ENCODE measurements at places on chromosomes 13 and 19.

GRCh38 chr19:50676625-50677197 lies 27.5 kb downstream of the C19orf81 start:
- DNase-seq = no peak

- no peak for DNase-seq
These were observed 586.4 kb downstream of the LMO7 start for GRCh38 chr13:76222511-76222910.

GRCh38 chr13:30033681-30034457 lies 183.5 kb upstream of the UBL3 start:
- no peak for DNase-seq

GRCh38 chr13:74062933-74063332 lies 71.3 kb downstream of the KLF12 start:
- DNase-seq = no peak

DNA sequence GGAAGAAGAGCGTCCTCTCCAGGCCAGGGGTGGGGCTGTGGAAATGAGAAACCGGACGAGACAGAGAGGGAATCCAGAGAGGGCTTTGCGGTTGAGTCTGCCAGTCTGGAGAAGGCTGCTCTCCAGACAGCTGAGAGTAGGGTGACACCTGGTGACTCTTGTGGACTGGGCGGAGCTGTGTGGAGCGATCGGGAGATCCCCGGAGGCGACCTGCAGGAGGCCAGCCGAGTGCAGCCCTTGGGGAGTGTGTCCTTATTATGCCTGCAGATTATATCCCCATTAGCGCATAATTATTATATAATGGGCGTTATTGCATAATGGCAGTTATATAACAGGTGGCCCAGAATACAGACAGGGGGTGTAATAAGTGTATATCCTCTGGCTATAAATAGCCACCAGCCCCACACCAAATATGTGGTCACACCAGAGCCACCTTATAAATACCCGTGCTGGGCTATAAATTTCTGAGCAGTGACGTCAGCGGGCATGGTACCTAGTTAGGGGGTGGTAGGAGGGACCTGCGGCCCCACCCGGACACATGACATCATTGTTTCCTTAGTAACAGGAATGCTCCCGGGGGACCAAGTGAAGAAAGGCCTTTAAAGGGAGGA lies 41.2 kb downstream of the NFIX start:
- DNase-seq = no peak

DNA sequence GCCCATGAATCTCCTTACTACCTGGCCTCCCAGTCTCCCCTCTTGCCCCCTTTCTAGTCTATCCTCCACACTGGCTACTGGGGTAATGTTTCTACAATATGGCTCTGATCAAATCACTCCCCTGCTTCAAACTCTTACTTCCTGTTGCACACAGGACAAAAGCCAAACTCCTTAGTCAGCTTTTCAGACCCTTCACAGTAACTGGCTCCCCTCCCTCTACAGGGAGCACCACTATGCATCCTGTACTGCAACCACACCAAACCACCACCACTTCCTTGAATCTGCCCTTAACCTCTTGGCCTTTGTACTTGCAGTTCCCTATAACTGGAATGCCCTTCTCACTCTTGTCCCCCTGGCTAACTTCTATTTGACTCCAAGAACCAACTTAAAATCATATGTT lies 32.2 kb downstream of the DEDD2 start:
- DNase-seq = no peak

- DNase-seq = peak; percentile 68
These were observed 11.5 kb downstream of the APLP1 start for GRCh38 chr19:35879770-35880317.

DNA sequence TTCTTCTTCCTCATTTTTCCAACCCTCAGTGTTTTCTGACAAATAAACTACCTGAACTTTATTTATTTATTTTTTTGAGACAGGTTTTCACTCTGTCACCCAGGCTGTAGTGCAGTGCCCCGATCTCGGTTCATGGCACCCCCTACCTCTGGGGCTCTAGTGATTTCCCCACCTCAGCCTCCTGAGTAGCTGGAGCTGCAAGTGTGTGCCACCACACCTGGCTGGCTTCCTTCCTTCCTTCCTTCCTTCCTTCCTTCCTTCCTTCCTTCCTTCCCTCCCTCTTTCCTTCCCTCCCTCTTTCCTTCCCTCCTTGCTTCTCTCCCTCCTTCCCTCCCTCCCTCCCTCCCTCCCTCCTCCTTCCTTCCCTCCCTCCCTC lies 32.3 kb downstream of the KCTD4 start:
- DNase-seq = no peak

DNA sequence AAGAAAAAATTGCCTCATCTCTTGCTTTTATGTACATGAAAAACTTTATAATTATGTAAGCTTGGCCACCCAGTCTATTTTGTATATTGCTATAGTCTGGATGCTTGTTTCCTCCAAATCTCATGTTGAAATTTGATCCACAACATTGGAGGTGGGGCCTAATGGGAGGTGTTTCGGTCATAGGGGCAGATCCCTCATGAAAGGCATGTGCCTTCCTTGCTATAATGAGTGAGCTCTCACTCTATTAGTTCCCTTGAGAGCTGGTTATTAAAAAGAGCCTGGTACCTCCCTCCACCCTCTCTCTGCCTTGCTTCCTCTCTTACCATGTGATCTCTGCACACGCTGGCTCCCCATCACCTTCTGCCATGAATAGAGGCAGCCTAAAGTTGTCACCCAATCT lies 1005.1 kb downstream of the PCDH9 start:
- DNase-seq = no peak

- DNase-seq = no peak
These were observed 44.0 kb downstream of the MIPEP start for GRCh38 chr13:23845105-23845725.

GRCh38 chr13:34546344-34547250 lies 395.5 kb upstream of the NBEA start:
- DNase-seq = no peak

- DNase-seq = no peak
These were observed 4.0 kb upstream of the TINCR start for GRCh38 chr19:5571777-5572176.

DNA sequence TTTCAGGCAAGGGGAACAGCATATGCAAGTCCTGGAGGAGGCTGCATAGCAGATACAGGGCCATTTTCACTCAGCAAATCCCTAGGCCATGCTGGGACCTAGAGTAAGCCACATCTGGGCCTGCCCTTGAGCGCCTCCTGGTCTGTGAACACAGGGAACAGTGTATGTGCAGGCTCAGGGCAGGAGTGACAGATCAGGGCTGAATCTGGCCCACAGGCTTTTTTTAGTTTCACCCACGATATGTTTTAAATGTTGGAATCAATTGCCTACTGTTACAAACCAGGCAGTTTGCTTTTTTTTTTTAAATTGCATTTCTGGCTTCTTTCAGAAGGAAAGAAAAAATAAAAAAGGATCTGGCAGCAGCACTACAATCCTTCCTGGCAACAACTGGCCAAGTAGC lies 1.5 kb upstream of the TMEM145 start:
- no peak for DNase-seq

DNA sequence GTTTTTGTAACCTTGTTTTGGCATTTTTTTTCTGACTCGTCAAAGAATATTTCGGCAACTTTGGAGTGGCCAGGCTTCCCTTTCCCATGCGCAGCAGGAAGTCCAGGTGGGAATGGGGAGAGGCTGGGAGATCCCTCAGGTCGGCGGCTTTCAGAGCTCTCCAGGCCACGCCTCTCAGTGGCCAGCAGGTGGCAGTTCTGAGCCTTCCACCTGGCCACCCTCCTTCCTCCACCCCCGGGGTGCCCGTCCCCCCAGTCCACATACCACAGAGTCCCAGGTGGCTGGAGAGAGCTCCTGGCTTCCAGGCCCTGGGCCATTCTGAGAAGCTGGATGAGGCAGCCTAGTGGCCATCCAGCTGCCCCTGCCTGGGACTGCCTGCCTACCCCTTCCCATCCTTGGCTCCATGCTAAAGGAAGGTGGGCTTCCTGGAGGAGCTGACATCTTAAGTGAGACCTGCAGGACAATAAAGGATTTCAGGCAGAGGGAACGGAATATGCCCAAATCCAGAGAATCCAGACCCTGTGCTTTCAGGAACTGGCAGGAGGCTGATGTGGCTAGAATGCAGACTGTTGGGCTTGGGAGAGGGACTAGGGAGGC lies 46.3 kb downstream of the CCNE1 start:
- DNase-seq = no peak

- DNase-seq = no peak
These were observed 3.2 kb downstream of the RASL11A start for GRCh38 chr13:27273658-27274425.

- no peak for DNase-seq
These were observed 3.7 kb downstream of the RNU6-9 start for GRCh38 chr19:896999-897398.

GRCh38 chr13:68675209-68675608 lies 1432.4 kb upstream of the ATXN8OS start:
- DNase-seq = no peak

DNA sequence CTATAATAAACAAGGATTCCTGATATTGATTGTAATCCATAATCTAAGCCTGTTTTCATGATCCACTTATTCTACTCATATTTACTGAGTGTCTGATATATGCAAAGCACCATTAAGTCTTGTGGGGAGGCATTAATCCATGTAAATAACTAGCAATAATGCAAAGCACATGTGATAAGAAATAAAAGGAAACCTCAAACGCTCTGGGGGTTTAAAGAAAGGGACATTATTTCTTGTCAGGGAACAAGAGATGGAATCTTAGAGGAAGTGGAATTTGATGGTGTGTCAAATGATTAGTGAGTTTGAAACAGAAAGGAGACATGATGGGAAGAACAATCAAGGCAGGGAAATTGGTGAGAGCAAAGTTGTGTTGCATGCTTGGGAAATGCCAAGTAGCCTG lies 57.4 kb upstream of the FLT1 start:
- DNase-seq = no peak

DNA sequence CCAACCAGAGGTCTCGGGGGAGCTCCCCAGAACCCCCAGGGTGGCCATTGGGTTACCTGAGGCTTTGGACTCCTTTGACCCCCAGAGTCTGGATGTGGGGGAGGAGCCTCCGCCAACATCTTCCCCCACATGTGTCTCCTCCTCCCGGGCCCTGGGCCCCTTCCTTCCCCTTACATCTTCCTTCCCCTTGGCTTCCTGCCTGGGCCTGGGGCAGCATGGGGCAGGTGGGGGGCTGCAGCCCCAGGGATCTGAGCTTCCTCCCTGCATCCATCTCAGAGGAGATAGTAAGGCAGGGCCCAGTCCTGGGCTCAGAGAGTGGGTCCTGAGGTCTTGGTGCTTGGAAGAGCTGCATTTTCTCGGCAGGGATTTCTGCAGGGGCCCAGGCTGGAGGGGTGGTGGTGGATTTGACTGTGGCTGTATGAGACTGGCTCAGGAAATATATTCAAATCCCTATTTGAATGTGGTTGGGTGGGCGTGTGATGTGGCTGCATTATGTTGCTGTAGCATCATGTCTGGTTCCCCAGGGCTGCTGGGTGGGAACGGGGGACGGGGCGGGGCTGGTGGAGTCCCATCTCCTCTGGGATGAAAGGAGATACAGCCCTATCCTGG lies 919 bp downstream of the VAV1 start:
- no peak for DNase-seq

All from stimulated activated CD8-positive, alpha-beta memory T cell treated with anti-CD3 and anti-CD28 coated beads, Interleukin-7, amount 100 ng/mL, for 24 hours (primary cell).